ENCODE measurements at places on chromosomes 1 and 21.

DNA sequence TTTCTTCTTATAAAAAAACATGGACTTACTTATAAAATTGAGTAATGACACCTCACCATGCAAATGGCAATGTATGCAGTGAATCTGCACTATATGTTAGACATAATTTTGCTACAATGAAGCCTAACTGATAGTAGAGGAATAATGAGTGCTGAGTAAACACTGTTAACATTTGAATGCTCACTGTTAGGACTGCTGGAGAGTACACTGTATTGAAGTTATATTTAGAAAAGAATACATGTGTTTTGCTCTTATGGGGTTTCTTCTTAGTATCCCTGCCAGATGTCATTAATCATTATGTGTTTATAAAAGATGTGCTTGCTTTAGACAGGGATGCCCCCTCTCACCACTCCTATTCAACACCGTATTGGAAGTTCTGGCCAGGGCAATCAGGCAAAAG lies 111.1 kb upstream of the ZP4 start:
- no peak for ATAC-seq

DNA sequence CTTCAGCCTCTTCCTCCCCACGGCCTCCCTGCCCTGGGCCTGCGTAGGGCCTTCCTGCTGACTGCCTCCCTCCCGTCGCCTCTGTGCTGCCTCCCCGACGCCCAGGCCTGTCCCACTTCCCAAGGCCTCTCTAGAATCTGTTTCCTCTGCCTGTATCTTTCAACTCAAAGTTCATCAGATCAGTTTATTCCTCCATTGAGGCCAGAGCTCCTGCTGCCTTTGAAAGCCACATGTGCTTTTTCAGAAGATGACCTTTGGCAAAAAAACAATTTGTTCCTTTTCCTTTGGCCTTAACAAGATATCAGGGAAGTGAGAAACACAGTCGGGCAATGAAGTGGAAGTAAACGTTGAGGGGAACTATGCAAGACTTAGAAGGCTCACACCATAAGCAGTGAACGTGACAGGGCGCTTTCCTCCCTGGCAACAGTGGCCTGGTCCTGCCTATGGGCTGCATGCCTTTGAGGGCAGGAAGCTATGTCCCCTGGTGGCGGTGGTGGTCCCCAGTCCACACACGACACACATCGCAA lies 85.9 kb downstream of the PSMG1 start:
- ATAC-seq, result no peak

DNA sequence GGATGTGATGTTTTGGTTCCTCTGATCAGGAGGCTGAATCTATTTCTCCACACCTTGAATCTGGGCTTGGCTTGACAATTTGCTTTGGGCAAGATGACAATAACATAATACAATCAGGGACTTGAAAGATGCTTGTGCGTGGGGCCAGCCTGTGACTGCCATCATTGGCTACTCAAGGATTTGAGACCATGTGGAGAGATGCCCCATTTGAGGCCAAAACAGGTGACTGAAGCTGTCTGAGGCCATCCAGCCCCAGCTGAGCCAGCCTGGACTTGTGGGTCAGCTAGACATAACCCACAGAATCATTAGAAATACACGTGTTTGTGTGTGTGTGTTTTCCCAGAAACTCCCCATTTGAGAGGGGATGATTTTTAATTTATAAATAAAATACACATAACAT lies 421.5 kb downstream of the PTPRU start:
- ATAC-seq, result no peak

DNA sequence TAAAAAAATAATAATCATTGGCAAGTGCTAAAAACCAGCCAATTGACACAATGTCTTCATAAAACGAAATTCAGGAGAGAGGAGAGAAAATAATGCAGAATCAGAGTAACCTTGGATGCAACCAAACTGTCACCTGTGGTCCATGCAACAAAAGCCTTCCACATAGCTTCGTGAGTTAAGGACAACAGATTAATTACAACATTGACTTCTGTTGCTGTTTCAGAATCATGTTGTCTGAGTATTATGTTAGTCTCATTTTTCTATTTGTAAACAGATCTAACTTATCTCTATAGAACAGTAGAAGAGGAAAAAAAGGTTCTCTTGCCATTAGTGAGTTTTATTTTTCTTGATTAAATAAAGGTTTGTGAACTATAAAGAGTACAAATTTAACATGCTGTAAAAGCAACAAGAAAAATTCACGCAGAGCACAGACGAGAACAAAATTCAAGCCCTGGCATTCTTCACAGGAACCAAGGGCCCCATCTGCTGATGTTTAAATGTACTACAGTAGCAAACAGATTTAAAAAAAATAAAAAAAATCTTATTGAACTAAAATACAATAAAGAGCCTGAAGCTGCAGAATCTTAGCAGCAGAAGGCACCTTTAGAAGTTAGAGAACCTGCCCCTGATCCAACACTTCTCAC lies 381.1 kb upstream of the PKN2 start:
- ATAC-seq, result peak; percentile 84

DNA sequence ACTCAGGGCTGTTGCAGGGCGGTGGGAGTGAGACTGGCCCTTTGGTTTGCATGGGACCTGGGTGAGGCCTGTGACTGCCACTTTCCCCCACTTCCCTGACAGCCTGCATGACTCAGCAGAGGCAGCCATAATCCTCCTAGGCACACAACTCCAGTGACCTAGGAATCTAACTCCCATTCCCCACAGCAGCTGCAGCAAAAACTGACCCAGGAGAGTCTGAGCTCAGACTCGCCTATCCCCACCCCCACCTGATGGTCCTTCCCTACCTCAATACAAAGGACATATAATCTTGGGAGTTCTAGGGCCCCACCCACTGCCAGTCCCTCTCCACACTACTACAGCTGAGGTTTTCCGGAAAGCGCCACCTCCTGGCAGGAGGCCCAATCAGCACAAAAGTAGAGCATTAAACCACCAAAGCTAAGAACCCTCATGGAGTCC lies 26.7 kb downstream of the NDC1 start:
- ATAC-seq, result no peak
